Stimulated activated CD8-positive, alpha-beta memory T cell treated with anti-CD3 and anti-CD28 coated beads, Interleukin-4, amount 100 ng/mL, for 24 hours (primary cell): ENCODE measurements at places on chromosomes 6 and 20.

DNA sequence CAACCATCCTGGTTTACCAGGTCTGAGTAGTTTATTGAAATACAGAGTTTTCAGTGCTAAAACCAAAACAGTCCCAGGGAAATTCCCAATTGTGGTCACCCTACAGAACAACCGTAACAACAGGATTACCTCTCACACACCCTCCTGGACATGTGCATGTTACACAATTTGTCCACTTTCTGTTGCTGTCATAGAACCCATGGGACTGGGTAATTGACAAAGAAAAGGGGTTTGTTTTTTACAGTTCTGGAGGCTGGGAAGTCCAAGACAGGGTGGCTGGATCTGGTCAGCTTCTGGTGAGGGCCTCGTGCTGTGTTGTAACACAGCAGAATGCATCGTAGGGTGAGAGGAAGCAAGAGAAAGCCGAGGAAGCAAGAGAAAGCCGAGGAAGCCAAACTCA, 9.1 kb upstream of the ADA start:
- no peak for DNase-seq

- DNase-seq = no peak
Measured at GRCh38 chr20:33119725-33120720, 40.6 kb downstream of the BPIFB4 start.

GRCh38 chr20:50645253-50646068, 45.9 kb downstream of the RIPOR3 start:
- DNase-seq = no peak

GRCh38 chr6:166724576-166724975, 97.5 kb upstream of the RPS6KA2 start:
- no peak for DNase-seq

- DNase-seq = no peak
Measured at GRCh38 chr6:106534564-106534982, 94.7 kb downstream of the RTN4IP1 start.

DNA sequence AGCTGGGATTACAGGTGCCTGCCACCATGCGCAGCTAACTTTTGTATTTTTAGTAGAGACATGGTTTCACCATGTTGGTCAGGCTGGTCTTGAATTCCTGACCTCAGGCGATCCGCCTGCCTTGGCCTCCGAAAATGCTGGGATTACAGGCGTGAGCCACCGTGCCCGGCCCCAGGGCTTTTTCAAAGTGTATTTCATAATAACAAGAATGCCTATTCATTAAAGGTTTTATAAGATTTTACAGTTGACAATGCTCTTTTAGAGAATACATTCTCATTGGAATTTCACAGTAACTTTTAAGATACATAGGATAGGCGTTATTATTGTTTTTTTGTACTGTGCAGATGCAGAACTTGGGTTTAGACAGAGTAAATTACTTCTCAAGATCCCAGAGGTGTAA, 52.6 kb upstream of the PTPRK start:
- no peak for DNase-seq

DNA sequence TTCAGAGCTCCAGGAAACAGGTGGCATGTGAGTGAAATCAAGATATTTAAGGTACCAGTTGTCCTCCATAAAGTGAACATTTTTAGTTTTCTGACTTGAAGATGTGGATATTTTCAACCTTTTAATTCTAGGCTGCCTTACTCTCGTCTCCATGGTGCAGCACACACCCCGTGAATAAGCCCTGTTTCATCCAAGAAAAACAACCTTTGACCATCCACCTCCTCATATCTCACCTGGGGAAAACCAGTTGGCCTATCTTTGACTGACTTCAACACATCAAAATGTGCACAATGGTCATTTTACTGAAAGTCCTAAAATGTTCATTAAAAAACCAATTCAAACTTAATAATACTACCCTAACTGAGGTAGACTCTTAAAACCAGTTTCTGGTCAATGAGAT, 73.8 kb upstream of the CD2AP start:
- DNase-seq = no peak

DNA sequence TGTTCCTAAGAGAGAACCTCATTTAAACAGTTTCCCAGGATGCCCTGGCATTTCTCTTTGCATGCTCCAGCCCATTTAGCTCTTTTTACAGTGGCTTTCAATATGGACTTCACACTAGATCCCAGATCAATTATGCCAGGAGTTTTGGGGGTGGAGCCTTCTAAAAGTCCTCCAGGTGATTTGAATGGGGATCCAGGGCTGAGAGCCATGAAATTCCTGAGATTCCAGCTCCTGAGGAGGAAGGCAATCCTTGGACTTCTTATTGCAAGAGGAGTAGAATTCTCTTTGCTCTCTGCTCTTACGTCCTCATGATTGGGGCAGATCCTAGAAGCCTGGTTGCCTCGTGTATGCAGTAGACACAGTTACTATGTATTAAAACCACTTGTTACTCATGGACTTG, 184.2 kb downstream of the DHX35 start:
- DNase-seq = no peak

DNA sequence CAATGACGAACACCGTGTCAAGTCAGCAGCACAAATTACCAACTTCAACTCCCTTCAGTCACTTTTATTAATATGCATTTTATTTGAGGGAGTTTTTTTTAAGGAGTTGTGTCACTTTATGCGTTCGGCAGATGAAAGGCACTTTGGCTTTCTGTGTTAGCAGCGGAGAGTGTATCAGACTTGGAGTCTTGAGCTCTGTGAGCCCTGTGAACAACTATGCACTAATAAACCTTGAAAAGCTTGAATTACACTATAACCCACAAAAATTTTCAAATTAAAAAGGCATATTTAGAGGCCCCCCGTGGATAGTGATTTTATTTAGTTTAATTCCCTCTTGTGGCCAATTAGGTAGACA, 335.3 kb upstream of the NT5E start:
- no peak for DNase-seq

DNA sequence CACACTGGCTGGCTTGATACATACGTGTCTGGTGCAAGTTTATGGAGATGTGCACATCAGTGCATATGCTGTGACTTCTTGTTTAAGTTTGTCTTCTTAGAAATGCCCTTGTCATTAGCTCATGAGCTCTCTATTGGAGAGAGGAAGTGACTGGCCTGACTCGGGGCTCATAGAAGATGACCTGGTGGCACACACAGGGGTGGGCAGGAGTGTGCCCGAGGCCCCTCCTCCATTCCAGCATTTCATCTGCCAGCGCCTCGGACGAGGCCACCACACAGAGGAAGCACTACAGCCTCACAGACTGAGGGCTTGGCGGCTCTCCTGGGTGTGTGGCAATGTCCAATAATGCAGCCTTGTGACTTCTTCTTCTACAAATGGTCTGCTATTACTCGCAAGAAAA, 109.7 kb downstream of the FAM120B start:
- no peak for DNase-seq

- no peak for DNase-seq
Measured at GRCh38 chr6:168145747-168146596, 67.0 kb upstream of the FRMD1 start.

- no peak for DNase-seq
Measured at GRCh38 chr20:9052136-9052535, 16.8 kb upstream of the PLCB4 start.

- no peak for DNase-seq
Measured at GRCh38 chr20:62832212-62832922, 15.5 kb downstream of the COL9A3 start.

DNA sequence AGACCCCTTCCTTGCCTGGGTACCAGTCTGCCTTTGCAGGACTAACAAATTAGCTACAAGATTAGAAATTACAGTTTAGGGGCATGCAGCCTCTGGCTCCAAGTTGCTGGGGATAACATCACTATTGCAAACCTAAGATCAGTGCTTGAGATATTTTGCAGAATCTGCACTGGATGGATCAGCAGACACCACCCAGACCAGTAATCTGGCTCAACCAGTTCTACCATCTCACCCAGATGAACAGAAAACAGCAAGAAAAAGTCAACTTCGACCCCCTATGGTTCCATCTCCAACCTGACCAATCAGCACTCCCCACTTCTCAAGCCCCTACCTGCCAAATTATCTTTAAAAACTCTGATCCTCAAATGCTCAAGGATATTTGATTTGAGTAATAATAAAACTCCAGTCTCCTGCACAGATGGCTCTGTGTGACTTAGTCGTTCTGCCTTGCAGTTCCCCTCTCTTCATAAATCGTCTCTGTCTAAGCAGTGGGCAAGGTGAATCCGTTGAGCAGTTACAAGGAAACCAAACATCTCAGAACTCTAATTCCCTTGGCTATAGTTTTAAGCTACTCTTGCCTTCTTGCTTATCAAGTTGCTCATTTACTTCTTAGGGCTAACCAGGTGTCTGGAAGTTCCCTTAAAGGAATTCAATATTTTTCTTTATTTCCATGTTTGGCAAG, 16.1 kb upstream of the LMBRD1 start:
- DNase-seq = no peak

DNA sequence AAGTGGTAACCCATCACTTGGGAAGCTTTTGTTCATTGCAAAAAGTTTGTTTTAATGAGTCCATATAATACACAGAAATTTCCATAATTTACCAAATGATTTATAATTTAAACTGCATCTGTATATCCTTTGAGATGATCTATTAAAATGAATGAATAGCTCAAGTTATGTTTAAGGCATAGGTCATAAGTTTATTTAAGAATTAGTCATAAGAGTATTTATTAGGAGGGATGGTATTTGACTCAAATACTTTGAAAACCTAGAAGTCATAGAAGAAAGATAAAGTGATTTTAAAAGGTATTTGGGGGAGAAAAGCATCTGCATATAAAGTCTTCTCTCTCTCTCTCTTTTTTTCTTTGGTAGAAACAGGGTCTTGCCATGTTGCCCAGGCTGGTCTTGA, 388.5 kb downstream of the CDKAL1 start:
- DNase-seq = no peak

DNA sequence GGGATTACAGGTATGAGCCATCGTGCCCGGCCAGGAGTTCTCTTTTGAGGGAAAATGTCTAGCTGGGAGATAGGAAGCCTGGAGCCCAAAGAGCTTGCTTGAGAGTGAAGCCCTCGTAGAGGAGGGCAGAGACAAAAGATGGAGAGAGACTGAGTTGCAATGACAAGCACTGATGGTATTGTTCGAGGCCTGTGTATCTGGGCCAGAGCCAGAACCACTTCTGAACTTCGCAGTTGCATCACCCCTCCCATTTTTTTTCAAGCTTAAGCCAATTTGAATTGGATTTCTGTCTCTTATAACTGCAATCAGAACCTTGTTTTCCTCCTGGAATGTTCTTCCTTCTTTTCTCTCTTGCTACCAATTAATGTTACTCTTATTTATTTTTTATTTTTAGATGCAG, 83.1 kb downstream of the KCNB1 start:
- no peak for DNase-seq

- DNase-seq = no peak
Measured at GRCh38 chr20:44187054-44187771, at the start of gene JPH2. TSS of gene JPH2 (minus strand) at chr20:44187188. CDS start at chr20:44186705, 483 bp downstream.
